ENCODE measurements at places on chromosomes 6 and 20.

DNA sequence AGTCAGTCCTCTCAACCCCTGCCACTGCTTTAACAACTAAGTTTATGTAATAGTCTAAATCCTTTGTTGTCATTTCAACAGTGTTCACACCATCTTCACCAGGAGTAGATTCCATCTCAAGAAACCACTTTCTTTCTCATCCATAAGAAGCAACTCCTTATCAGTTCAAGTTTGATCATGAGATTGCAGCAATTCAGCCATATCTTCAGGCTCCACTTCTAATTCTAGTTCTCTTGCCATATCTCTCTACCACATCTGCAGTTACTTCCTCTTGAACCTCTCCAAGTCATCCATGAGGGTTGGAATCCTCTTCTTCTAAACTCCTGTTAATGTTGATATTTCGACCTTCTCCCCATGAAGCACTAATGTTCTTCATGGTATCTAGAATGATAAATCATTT is 57.9 kb upstream of the FOXO3 start:
- DNase-seq, result no peak

- no peak for DNase-seq
These were observed 14.1 kb downstream of the SAMD5 start for GRCh38 chr6:147522597-147522996.

DNA sequence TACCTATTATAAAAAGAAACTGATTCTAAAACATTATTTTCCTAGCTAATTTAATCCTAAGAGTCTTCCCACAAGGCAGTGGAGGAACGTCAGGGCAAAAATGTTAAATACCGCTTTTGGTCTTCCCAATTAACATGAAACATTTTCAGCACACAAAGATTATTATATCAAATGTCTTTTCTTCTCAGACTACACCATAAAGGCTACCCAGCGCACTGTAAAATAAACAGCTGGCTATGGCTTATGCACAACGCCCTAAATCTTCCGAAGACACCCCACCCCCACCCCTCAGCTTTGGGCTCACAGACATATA is 1.0 kb downstream of the NUDT3 start:
- DNase-seq, result no peak

DNA sequence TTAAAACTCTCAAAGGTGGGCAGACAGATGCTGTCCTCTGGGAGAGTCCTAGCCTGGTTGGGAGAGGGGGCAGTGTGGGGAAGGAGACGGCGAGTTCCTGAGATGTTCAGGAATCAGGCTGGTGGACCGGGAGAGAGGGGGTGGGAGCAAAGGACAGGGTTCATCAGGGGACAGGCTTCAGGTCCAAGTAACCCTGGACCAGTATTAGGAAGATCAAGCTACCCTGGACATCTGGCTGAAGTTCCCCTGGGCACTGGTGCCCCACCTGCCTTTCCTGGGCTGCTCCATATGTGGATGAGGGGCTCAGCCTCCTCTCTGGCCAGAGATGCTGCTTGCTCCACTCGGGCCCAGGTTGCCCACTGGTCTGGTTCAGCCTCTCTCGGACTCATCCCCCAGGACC is 1.1 kb upstream of the IP6K3 start:
- no peak for DNase-seq

DNA sequence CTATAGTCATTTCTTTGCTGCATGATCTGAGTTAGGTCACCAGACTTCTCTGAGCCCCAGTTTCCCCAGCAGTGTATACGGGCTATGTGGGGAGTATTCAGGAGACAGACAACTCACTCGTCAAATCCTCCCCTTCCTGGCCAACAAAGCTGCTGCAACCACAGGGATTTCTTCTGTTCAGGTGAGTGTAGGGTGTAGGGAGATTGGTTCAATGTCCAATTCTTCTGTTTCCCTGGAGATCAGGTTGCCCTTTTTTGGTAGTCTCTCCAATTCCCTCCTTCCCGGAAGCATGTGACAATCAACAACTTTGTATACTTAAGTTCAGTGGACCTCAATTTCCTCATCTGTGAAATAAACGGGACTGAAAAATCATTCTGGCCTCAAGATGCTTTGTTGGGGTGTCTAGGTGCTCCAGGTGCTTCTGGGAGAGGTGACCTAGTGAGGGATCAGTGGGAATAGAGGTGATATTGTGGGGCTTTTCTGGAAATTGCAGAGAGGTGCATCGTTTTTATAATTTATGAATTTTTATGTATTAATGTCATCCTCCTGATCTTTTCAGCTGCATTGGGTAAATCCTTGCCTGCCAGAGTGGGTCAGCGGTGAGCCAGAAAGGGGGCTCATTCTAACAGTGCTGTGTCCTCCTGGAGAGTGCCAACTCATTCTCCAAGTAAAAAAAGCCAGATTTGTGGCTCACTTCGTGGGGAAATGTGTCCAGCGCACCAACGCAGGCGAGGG is 594 bp upstream of the CDKN1A start:
- DNase-seq, result no peak
